ENCODE measurements at places on chromosomes 13 and 19.

GRCh38 chr13:68030152-68030809 is 800.1 kb upstream of the PCDH9 start:
- no peak for DNase-seq

GRCh38 chr19:19191768-19192077 is 229 bp downstream of the BORCS8 start:
- DNase-seq, result no peak

GRCh38 chr19:44608391-44608821 is 5.0 kb upstream of the IGSF23 start:
- DNase-seq, result no peak

DNA sequence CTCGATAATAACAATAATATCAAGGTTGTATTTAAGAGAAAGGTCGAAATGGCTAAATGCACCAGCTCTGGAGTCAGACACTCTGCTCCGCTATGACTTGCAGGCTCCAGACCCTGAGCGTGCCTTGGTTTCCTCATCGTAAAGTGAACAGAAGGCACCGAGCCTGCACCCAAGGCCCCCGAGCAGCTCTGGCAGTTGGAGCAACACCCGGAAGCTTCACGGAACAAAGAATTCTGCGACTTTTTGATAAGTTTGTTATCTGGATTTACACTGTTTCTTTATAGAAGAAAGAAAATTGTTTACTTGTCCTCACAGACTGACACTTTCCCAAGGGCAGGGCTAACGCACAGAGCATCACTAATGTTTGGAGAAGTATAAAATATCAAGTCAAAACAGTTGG is 4.4 kb downstream of the GRTP1 start:
- no peak for DNase-seq

GRCh38 chr13:23843436-23843835 is 45.8 kb downstream of the MIPEP start:
- no peak for DNase-seq

DNA sequence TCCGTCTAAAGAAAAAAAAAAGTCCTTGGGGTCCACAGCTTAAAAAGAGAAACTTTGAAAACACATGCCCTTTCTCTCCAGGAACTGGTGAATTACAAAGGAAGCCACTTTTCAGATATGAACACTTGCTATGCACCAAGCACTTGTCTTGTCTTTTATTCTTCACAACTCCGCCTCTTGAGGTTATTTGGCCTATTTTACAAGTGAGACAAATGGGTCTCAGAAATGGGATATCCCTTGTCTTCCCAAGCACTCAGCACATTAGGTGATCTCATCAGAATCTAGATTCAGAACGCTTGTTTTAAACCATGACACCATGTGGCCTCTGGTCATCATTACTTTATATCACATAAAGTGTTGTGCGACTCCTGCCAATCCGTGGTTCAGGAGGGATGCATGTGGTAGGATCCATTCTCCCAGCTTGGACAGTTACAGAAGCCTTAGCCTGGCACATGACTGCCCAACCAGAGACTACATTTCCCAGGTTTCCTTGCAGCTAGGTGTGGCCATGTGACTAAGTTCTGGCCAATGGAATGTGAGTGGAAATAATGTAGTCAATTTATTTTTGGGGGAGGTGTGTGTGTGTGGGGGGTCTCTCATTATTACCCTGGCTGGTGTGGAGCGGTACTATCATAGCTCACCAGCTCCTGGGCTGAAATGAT is 13.9 kb downstream of the TSKS start:
- no peak for DNase-seq

- no peak for DNase-seq
Observed at GRCh38 chr13:98206946-98207345, 29.9 kb upstream of the RNF113B start.

- DNase-seq, result no peak
Observed at GRCh38 chr13:114130131-114130836, 2.1 kb downstream of the RASA3 start.

DNA sequence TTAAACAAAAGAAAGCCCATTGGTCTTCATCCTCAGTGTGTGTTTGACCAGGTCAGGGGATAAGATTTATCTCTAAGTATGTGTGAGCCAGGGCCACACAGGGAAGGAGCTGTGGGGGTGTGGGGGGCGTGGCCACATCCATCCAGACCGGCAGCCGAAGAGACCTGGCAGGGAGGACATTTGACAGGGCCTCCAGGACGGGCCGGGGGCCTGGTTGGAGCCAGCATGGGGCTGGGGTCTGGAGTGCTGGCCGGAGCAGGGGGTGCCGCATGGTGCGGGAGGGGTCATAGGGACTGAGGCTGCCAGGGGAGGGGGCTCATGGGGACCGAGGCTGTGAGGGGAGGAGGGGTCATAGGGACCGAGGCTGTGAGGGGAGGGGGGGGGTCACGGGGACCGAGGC is 20.4 kb upstream of the GNA15 start:
- no peak for DNase-seq

- peak; percentile 61 for DNase-seq
Observed at GRCh38 chr19:51441410-51442390, 16.6 kb downstream of the SIGLEC8 start.

- DNase-seq, result no peak
Observed at GRCh38 chr13:72144636-72145035, 277.6 kb upstream of the DACH1 start.

- DNase-seq, result no peak
Observed at GRCh38 chr19:17868669-17869068, 3.1 kb upstream of the SLC5A5 start.

DNA sequence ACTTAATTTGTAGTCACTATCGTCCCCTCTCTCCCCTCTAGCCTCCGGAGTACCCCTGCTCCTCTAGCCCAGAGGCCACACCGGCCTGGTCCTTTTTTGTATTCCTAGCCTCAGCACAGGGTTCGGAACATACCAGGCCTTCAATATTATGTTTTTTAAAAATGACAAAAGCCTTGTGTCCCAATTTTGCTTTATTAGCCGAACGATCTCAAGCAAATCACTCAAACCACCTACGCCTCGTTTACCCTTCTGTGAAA is 463 bp upstream of the POMP start:
- DNase-seq, result no peak

DNA sequence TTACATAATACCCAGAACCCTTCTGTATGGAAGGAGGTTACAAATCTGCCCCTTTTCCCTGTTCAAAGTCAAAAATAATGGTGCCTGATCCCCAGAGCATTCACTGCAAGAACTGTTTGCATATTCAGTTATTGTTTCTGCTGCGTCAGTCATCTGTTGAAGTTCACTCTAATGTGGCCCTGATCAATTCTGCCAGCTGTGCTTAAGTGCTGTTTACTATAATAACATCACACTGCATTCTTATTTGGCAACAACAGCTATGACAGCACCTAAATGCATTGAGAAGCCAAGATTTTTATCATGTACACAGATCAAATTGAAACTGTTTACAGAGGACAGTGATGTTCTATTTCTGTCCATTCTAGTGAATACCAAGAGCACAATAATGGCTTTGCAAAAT is 115.9 kb downstream of the DACH1 start:
- no peak for DNase-seq

DNA sequence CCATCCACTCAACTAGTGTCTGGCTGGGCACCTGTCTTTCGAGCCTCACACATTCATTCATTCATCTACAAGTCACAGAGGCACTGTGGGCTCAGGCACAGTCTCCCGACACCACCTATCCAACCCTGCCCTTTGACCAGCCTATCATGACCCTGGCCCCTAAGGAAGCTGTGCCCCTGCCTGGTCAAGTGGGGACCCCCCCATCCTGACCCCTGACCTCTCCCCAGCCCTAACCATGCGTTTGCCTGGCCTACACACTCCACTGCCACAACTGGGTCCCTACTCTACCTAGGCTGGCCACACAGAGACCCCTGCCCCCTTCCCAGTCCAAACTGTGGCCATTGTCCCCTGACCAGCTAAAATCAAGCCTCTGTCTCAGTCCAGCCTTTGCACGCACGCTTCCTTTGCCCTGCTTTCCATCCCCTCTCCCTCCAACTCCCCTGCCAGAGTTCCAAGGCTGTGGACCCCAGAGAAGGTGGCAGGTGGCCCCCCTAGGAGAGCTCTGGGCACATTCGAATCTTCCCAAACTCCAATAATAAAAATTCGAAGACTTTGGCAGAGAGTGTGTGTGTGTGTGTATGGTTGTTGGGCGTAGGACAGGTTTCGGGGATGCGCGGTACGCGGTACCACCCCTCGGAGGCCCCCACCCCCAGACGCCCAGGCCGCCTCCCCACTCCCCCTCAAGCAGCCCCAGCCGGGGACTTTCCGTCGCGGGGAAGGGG is 404 bp upstream of the IL27RA start:
- DNase-seq, result no peak

GRCh38 chr13:60226507-60226906 is 62.8 kb upstream of the DIAPH3 start:
- DNase-seq, result no peak

DNA sequence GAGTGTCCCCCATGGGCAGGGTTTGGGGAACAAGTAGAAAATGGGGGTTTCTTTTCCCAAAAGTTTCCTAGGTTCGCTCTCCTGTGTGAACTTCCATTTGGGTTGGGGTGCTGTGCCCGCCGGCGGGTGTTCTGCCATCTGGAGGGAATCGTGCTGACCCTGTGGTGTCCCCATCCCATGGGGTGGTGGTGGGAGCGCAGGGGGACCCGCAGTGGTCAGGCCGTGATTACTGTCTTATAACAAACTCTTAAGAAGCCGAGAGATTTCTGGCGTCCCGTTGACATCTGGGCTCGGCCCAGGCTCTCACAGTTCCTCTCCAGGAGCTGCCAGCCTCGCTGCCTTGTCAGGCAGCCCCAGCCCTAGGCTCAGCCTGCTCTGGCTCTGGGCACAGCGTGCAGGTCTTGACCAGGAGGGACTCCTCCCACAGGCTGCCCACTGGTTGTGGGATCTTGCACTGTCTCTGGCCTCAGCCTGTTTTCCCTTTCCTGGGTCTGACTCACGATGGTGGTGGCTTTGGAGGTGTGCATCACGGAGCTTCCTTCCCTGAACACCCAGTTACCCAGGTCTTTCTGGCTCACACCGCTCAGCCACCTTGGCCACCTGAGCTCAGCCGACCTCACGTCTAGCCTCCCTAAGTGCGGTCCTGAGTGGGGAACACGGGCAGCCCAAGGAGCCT is 34.5 kb downstream of the PLEKHJ1 start:
- no peak for DNase-seq

GRCh38 chr19:53647350-53647749 is 15.6 kb downstream of the DPRX start:
- DNase-seq, result no peak

- no peak for DNase-seq
Observed at GRCh38 chr19:50486823-50487515, 10.3 kb upstream of the GARIN5A start.

DNA sequence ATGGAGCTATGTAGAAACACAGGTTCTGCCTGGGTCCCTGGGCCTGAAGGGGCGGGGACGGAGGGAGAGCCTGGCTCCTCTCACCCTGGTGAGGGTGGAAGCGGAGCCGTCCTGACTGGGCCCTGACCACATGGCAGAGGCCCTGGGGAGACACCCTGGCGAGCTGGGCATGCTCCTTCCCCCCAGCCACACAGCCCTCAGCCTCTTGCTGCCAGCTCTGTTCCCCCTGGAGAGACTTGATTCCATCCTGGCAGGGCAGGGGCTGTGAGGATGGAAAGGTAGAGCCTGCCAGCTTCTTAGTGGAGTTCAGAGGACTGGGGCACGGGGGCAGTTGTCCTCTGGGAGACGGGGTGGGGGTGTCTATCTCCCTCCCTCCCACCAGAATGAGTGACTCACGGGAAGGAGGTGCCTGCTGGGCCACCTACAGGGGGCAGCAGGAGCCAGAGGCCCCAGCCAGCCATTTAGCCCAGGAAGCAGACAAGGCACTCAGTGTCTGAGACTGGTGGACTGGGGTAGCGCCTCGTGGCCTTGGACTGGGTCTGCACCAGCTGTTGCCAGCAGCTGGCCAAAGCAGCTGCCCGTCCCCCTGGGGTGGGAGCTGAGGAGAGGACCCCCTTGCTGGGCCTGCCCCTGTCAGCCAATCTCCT is 22.8 kb upstream of the RNF17 start:
- no peak for DNase-seq

DNA sequence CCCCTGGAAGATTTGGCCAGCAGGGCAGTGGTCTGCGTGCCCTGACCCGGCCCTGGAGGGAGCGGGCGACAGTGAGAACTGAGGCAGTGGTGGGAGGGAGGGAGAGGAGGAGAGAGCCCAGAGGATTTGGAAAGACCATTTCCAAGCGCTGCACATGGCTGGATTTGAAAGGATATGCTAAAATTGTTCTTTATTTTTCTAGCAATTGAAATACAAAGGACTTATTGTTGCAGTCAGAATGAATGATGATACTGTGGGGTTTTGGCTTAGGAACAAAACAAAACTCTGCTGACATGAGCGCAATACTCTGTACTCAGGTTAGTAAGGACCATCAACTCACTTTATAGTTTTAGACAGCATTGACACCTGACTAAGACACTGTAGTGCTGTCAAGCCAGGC is 69.5 kb downstream of the TNFRSF19 start:
- no peak for DNase-seq

GRCh38 chr19:36918090-36918489 is 2.0 kb downstream of the ZNF568 start:
- DNase-seq, result no peak

- peak; percentile 45 for DNase-seq
Observed at GRCh38 chr19:41872775-41873647, 4.1 kb upstream of the CD79A start.

GRCh38 chr13:97414392-97414791 is 19.6 kb upstream of the RAP2A start:
- DNase-seq, result no peak

- no peak for DNase-seq
Observed at GRCh38 chr13:30720172-30720869, 15.0 kb upstream of the ALOX5AP start.

DNA sequence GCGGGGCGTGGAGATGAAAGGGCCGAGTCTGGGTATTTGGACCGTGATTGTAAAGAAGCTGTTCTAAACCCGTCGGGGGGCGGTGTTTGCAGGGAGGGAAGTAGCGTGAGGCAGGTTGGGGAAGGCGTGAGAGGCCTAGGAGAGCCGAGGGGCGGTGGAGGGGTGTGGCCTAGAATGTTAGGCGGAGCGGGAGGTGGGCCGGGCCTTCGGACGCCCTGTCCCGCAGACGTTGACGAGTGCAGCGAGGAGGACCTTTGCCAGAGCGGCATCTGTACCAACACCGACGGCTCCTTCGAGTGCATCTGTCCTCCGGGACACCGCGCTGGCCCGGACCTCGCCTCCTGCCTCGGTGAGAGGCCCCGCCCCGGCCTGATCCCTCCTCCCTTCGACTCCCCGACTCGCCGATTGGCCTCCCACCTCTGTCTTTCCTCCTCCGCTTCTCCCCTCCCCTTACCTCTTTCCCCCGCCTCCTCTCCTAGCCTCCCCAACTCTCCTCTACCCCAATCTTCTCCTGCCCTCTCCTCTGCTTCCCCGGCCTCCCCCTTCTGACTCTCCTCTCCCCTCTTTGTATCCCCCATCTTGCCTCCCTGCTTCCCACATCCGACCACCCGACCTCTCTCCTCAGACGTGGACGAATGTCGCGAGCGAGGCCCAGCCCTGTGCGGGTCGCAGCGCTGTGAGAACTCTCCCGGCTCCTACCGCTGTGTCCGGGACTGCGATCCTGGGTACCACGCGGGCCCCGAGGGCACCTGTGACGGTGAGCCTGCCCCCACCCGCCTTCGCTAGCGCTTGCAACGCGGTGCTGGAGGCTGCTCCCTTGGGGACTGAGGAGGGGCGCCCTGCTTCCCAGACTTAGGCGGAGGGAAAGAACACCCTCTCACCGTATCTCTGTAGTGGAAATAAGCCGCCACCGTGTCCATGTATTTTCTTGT is 12.8 kb downstream of the LTBP4 start:
- DNase-seq, result peak; percentile 70
